Stimulated activated effector memory CD8-positive, alpha-beta T cell treated with anti-CD3 and anti-CD28 coated beads, Interleukin-12 subunit alpha, Interleukin-12 subunit beta, amount 100 ng/mL, for 72 hours (primary cell): ENCODE measurements at places on chromosomes 13 and 19.

- no peak for DNase-seq
Measured at GRCh38 chr13:34764246-34764645, 177.8 kb upstream of the NBEA start.

DNA sequence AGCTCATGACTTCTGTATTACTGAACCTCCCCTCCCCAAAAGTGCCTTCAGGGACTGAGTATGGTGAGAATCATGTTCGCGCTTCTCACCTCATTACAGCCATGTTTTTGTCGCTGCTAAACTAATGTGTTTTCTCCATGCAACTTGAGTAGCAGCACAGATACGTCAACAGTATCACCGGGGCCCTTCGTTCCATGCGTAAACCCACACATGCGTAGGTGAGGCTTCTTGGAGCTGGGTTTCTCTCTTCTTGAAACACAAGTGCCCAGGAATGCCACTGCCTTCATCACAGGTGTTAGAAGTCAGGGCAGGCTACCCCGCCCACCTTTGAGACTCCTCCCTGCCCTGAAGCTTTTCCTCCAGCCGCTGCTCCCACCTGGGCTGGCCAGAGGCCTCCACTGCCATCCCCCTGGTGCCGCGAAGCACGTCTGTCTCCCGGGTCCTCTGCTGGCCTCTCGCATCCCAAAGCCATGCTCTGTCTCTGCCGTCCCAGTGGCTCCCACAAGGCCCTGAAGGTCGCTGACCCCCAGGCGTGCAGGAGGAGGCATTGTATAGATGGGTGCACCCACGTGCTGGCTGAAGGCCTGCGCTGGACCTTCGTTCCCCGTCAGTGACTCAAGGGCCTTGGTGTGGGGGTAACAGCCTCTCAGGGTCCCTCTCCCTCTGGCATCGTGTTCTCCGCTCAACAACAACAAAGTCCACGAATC lies 135.3 kb upstream of the MCF2L start:
- DNase-seq, result no peak

DNA sequence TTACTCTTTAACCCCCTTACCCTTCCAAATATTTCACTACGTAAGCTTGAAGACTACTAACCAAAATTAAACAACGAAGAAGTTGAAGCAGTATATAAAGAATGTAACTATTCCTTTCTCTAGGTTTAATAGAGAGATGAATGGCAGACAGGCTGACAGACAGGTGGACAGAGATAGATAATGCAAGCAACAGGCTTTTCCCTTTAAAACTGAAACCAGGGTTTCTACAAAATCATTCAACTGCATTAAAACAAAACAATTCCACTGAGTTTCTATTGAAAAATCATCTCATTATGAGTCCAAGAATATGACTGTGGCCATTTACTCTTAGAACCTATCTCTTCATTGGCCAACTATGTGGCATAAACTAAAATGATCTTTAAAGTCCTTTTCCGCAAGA lies 15.2 kb downstream of the LNX2 start:
- DNase-seq, result no peak

- DNase-seq, result no peak
Measured at GRCh38 chr13:49517461-49517860, 21.7 kb downstream of the PHF11 start.

DNA sequence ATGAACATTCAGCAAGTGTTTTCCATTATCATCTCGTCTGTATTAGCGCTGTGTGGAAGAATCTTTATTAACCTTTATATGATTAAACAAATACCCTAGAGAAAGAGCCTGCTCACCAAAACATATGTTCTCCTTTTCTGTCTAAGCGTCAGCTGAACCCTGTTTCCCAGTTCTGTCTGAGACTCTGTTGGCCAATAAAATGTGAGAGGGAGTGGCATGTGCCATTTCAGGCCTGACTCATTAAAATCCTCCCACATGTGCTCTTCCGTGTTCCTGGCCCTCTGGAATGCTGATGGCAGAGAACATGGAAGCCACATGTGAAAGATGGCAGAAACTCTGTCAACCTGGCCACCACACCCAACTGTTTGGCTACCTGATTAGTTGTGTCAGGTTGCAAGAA lies 181.9 kb upstream of the EDNRB start:
- DNase-seq, result no peak
